Fibroblast of lung (primary cell): ENCODE measurements at places on chromosomes 7 and 10.

GRCh38 chr7:31078363-31078990, 26.4 kb downstream of the ADCYAP1R1 start:
- DNase-seq, result no peak

DNA sequence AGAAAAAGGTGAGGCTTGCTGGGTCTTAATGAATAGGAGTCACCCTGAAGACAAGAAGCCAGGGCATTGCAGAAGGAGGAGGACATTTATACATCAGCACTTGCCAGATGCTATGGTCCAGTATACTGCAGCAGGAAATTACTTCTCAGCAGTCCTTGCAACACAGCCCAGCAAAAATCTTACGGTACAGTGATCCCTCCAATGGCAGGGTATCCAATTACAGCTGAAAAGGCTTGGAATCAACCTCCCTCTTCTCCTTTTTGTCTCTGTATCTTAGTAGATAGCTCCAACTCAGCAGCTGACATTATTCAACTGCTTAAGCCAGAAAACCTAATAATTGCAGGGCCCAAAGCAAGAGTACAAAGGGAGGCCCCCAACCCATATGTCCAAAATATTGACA, 128.3 kb upstream of the COBL start:
- no peak for DNase-seq

DNA sequence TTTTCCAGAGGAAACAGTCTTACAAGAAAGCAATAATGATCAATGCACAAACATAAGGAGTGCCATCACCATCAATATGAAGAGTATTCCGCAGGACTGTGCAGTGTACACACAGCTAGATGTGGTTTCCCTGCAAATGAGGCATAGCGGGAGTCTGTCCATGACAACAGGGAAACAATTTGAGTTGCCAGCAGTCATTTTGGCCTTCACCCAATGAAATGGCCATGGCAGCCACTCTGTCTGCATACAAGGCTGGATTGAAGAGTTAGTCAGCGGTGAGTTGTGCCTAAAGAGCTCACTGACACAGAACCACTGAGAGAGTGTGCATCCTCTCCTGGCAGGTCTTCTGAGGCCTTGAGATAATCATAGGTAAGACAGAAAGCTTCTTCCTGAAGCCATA, 303.3 kb downstream of the IPMK start:
- DNase-seq, result peak; percentile 93

GRCh38 chr10:80540618-80540980, 2.9 kb downstream of the SH2D4B start:
- DNase-seq, result no peak

- DNase-seq, result peak; percentile 79
Observed at GRCh38 chr10:101441541-101442455, 87.8 kb downstream of the BTRC start.

GRCh38 chr10:132401401-132402118, 4.6 kb downstream of the PWWP2B start:
- DNase-seq, result no peak

DNA sequence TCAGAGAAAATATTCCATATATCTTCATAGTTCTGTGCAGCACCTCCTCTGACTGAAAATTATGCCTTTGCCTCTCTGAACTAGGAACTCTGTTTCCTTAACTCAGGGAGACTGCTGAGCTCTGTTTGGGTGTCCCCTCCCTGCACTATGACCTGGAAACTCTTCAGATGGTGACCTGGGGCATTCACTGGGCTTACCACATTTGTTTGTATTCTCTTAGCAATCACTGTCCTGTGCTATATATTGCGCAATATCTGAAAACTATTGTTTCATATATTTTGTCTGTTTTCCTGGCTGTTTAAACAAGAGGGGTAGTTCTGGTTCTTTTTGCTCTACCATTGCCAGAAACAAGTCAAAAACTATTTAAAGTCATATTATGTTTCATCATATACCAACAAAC, 181.8 kb upstream of the KIAA1217 start:
- DNase-seq, result no peak

GRCh38 chr10:131694781-131695495, 205.9 kb upstream of the PPP2R2D start:
- DNase-seq, result no peak

DNA sequence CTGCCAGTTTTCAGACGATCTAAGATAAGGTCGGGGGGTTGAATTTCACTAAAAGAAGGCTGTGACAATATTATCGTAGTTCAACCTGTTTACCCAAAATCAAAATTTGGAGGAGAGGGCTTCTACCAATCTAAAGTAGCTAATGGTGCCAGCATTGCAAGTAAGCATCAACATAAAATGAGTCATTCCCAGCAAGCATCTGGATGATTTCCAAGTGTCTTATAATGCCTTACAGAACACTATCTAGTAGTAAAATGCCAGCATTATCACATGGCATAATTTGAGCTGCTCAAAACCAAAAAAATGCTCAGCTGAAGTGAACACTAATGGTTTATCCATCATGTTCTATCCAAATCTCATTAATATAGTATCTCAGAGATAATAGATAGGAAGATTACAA, 1193.9 kb downstream of the DNAJB9 start:
- peak; percentile 3 for DNase-seq

DNA sequence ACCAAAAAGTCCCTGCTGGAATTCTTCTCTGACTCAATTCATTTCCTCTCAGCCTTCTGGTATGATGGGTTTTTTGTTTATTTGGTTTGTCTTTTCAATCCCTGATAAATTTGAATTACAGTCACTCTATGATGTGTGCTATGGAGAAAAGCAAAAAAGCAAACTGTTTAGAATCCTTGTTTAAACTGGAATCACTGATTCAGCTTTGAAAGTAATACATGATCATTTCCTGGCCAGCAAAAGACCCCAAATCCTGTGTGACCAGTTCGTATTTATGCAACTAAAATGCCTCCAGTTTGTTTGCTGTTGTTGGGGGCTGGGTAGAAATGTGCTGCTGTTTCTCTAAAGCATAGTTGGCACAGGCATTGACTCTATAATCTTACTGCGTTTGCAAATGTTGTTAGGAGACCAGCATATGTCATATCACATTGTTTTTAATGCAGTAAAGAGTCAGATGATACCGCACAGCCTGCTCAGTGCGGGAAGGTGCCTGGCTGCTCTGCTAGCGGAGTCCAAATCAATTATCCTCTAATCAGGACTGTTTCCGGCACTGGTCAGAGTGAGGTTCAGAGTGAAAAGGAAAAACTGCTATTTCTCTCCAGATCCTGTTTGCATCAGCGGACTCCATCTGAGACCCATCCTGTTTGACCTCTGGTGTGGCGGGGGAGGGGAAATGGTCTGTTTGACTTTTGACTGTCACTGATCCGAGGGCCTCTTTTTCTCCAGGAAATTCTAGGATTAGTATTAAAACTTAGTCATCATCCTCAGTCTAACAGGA, 40.6 kb upstream of the ADD3 start:
- DNase-seq, result peak; percentile 92

GRCh38 chr7:45055594-45056219, 33.1 kb downstream of the NACAD start:
- DNase-seq, result no peak

DNA sequence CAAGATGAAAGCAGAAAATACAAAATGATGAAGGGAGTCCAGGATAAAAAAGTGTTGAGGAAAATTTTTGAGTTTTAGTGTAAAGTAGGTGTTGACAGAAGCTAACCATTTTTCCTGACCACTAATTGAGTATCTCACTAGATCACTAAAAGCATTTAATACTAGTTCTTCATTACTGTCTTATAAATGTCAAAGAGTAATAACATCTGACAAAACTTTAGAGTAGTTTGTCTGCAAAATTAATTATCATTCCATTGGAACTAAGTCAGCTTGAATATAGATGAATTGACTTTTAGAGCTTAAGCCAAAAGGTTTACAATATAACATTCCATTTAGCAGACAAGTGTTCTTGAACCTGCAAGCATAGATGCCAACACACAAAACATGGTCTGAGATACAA, 232.9 kb downstream of the FOXP2 start:
- DNase-seq, result peak; percentile 4

GRCh38 chr7:37208528-37208927, 240.1 kb downstream of the ELMO1 start:
- peak; percentile 99 for DNase-seq

- DNase-seq, result peak; percentile 28
Observed at GRCh38 chr10:24790599-24790998, 66.9 kb upstream of the ARHGAP21 start.

GRCh38 chr10:7054915-7055314, 355.9 kb downstream of the SFMBT2 start:
- DNase-seq, result no peak

DNA sequence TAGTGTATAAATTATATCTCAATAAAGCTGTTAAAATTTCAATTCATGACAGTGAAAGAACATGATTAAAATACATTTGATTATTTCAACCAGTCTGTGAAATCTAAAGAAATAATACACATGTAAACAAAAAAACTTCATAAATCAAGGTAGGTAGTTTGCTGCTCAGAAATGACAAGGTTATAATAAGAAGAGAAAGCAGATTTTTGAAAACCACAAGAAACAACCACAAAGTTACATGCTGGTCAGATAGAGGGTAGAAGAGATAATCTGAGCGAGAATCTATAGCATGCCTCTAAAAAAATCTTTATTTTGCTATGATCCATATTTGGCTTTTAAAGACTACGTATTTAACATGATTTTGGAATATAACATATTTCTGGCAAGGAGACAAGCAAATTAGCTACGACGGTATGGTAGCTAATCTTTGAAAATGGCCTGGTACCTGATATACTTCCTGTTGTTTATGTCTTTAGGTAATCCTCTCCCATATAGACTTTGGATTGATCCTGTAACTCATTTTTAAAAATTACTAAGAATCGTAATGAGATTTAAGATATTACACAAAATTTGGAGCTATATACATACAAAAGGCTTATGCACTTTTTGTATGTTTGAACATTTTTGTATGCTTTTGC, 23.5 kb upstream of the VCL start:
- no peak for DNase-seq

GRCh38 chr7:134662871-134663205, 16.2 kb downstream of the BPGM start:
- no peak for DNase-seq

DNA sequence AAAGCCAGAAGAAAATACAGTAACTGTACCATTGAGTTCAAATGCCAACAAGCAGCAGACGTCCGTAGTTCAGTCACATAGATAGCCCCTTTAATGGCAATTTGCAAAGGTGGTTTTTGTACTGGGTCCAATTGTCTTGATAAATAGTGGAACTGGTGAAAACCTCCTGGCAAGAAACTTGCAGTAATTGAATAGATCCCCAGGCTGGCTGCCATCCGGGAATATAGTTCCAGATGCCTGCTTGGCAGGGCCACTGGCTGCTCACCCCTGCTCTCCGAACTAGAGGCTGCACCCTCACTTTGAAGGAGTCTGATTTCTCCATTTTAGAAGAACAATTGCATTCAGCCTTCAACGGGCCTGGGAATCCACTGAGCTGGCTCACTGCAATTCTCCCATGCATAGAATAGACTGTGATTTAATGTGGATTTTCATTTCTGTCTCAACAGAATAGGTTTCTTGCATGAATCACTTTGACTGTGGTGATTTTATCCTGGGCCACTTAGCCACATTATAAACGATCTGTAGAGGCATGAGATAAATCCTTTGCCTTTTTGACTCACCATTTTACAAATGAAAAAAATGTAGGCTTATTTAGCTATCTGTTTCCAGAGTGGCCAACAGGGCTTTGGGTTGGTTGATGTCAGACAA, 35.9 kb upstream of the ELMO1 start:
- DNase-seq, result no peak

GRCh38 chr10:117519286-117519685, 23.3 kb upstream of the EMX2 start:
- no peak for DNase-seq

GRCh38 chr10:49595003-49595712, 15.0 kb upstream of the SLC18A3 start:
- no peak for DNase-seq

GRCh38 chr7:108091461-108091831, 38.7 kb downstream of the LAMB4 start:
- DNase-seq, result peak; percentile 63

- DNase-seq, result no peak
Observed at GRCh38 chr7:21429021-21429420, 1.1 kb downstream of the SP4 start.

DNA sequence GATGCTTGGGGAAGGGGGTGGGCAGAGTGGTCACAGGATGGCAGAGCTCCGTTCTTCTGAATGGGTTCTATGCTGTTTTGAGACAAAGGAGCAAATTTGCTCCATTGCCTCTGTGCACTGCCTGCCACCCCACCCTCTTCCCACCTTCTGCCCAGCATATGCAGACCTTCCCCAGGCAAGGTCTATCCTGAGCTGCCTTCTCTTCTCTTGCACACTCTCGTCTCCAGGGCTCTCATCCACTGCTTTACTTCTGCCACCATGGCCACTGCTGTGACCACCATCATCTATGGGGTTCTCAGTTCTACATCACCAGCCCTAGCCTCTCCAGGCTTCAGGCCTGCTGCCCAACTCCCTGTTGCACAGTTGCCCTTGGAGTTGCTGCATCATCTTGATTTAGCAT, 230.4 kb downstream of the TMEM178B start:
- no peak for DNase-seq

DNA sequence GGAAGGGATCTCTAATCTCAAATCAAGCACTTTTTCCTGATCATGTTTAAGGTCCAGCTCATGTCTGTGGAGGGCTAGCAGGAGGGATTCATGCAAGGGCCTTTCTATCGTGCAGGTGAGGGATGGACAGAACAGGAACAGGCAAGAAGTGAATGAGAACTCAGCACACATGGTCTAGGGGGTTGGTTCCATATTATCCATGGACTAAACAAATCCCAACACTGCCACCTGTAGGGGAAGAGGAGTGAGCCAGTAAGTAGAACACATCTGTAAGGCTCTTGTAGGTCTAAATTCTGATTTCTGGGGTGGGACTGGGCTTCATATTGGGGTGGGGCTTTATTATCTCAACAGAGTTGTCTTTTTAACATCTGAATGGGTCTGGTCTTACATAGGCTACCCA, 138.0 kb upstream of the TARP start:
- DNase-seq, result no peak

DNA sequence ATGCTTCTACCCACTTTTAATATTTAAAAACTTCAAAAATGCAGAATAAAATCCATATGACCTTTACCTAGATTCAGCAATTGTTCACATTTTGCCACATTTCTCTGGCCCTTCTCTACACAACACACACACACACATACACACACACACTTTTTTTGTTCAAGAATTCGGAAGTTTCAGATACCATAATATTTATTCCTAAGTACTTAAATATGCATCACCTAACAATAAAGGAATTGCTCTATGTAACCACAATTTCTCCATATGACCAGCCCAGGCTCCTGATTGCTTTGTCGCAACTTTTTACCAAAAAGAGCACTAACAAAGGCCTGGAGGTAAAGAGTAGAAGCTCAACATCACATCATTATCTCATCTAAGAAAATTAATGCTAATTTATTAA, 106.6 kb downstream of the FAS start:
- no peak for DNase-seq

- DNase-seq, result no peak
Observed at GRCh38 chr10:69846293-69846921, 44.7 kb downstream of the COL13A1 start.

DNA sequence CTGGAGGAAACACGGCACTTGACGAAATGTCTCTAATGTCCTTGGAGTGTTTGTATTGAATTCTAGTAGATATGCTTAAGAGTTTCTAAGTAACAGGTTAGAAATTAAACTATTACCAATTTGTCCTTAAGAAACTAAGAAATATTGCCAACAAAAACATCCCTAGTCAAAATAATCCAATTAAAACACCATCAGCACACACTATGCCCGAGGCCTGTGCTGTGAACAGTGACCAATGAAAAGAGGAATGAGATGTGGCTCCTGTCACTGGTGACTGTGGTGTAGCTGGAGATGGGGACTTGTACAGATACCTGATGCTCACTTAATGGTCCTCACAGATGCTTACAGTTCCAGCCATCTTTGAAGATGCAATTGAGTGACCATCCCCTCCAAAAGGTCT, 651.1 kb downstream of the SORCS3 start:
- DNase-seq, result no peak

- DNase-seq, result peak; percentile 5
Observed at GRCh38 chr7:44534501-44534900, 6.6 kb downstream of the NPC1L1 start.
